ENCODE measurements at places on chromosomes 3 and 15.

GRCh38 chr3:184539801-184540435, 21.7 kb upstream of the EPHB3 start:
- peak; percentile 45 for DNase-seq

DNA sequence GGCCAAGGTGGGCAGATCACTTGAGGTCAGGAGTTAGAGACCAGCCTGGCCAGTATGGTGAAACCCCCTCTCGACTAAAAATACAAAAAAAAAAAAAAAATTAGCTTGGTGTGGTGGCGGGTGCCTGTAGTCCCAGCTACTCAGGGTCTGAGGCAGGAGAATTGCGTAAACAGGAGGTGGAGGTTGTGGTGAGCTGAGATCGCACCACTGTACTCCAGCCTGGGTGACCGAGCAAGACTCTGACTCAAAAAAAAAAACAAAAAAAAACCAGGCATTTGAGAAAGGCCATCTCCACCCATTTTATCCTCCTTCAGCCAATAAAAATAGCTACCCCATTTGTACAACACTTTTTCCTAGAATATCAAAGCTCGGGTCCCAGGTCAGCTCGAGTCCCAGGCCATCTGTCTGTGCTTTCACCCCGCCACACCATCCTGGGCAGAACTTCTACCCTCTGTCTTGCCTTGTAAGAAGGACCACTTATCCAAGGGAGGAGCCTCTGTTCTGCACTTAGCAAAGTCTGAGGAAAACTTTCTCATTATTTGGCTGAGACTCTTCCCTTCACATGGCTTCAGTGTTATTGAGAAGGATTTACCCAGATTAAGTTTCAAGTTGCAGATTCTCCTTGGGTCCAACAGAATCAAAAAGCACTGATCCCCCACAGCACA, 99.1 kb downstream of the MESD start:
- no peak for DNase-seq

GRCh38 chr3:159102001-159102400, 300.1 kb downstream of the MFSD1 start:
- DNase-seq = no peak

DNA sequence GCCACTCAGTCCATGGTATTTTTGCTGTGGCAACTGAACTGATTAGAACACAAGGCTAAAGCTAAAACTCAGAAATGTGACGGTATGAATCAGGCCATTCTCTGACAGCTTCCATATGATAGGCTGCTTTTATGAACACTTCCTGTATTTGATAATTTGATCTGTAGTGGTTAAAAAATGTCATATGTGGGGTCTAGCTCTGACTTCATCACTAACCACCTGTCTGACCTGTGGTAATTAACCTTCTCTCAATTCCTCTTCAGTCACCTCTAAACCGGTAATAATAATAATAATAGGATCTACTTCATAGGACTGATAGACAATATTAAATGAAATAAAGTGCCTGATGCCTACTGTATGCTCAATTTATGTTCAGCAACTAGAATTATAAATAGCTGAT, 223.2 kb downstream of the MBNL1 start:
- DNase-seq = no peak

GRCh38 chr15:44710236-44711095, 657 bp downstream of the PATL2 start:
- peak; percentile 61 for DNase-seq
